Spleen (tissue), 13 donors: ENCODE measurements at places on chromosomes 1 and 21.

- no peak for DNase-seq
Measured at GRCh38 chr1:93804412-93804811, 74.6 kb downstream of the DNTTIP2 start.

DNA sequence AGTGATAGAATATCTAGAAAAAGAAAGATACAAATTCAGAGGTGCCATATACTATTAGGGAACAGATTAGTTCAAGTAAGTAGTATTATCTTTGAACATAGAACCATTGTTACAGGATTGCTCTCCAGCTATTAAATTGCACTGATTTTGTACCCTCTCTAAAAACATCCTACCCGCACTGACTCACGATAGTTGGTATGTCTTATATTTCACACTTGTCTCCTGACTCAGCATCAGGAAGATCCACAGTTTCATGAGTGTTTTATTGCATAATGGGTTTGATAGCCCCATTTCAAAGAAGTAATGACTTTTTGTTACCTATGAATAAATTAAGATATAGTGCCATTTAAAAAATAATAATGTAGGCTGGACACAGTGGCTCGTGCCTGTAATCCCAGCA lies 6.0 kb downstream of the TATDN3 start:
- DNase-seq: no peak

GRCh38 chr1:62318320-62318755 lies 896 bp downstream of the KANK4 start:
- no peak for DNase-seq

DNA sequence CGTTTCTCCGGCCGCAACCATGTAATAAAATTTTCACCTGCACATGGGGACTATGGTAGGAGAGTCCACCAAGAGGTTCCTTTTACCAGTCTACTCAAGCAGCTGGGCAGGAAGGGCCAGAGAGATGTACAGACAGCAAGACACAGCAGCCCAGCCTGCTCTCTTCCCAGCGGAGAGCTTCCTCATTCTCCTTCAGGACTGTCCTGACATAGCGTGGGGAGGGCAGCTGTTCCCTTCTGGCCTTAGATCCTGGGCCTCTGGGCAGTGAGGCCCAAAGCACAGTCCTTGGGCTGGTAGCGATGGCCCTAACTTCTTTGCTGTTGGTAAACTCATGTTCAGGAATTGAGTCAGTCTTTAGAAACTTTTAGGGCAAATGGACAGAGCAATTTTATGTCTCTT lies 89.1 kb downstream of the BCAR3 start:
- DNase-seq: peak; percentile 48

GRCh38 chr21:37552496-37553029 lies 186.0 kb downstream of the DYRK1A start:
- no peak for DNase-seq

DNA sequence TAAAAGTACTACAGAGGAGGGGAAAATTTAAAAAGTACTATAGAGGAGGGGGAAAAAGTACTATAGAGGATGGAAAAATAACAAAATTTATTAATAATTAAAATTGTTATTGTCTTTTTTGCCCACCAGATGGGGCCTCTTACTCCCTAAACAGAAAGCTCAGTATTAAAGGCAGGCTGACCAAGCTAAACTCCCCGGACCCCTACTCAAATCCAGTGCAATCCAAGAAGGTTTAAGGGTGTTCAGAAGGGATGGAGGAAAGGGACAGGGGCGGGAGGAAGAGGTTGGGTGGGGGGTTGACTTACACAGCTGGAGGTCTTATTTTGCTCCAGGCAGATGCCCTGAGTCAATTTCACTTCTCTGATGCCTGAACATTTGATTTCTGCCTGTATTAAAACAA lies 13.7 kb downstream of the CD34 start:
- no peak for DNase-seq

DNA sequence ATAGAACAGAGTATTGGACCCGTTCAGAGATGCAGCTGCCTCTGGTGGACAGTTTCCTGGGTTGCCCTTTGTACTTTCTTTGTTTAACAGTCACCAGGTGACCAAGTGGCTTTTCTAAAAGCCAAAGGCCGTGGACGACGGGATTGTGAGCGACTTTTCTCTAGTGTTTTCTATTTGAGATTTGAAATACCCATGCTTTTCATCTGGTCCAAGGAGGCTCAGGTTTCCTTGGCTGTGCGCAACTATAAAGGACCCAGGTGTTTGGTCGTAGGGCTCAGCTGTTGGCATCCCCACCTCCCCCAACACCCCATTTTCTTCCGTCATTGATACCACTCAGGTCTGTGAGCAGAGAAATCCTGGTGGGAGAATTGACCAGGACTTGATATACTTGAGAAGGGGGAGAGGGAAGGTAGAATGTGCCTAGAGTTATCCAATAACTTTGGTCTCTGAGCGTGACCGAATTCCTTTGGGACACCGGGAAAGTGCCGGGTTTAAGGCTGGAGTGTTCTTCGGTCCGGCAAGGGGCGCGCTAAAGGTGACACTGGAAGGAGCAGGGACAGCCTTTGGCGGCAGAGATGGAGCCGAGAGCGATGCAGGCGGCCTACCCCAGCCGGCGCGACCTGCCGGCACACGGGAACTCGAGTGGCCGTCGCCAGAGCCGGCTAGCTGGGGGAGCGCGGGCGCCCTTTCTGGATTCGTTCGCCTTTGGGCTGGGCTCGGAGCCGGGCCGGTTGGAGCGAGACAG lies 83.4 kb upstream of the BMP8A start:
- DNase-seq: no peak

DNA sequence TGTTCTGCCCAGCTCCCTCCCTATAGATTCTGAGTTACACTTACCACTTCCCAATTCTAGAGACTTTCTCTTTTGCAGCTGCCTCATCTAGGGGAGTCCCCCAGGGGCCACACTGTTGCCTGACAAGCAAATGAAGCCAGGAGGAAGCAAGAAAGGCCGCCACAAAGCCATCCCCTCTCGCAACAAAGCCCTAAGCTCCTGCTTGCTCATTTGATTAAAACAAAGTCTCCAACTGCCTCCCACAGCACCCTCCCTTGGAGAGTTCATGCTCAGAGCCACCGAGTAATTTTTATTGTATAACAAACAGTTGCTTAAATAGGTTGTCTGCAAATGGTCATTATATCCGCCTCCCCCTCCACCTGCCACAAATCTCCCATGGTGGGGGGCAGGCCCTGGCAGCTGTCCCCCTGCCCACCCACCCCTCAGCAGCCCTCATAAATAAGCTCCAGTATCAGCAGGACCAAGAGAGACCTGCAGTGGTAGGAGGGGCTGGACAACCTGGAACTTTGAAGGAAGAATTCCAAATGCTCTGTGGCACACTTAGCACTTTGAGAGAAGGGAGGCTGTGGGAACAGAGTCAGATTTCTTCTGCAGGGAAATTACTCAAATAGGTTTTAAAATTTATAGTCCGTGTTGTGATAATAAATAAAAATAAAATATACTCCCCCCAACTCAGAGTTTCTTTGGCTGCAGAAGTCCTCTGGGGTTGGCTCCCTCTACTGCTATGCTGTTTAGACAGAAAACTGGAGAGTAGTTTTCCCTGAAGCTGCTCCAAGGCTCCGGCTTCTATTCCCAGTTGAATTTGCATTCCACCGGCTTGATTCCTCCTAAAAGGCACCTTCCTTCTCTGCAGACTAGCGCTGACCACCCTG lies 237.5 kb downstream of the TTLL7 start:
- peak; percentile 84 for DNase-seq

GRCh38 chr1:56074007-56074651 lies 505.2 kb downstream of the PLPP3 start:
- no peak for DNase-seq

DNA sequence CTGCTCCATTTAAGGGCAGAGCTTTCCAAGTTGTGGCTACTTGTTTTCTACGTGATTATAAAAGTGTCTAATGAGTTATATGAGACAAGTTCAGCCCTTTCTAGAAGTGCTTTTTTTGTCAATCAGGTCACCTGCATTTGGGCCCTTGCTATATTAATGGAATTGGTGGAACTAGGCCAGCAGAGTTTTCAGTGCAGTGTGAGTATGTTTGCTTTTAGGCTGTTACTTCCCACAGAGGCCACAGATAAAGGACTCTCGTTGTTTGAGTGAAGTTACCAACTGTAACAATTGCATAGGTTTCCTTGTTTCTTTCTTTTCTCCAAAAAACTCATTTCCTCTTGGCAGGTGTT lies 10.9 kb downstream of the SMAP2 start:
- DNase-seq: no peak

GRCh38 chr1:6645018-6645417 lies 20.4 kb downstream of the THAP3 start:
- no peak for DNase-seq

DNA sequence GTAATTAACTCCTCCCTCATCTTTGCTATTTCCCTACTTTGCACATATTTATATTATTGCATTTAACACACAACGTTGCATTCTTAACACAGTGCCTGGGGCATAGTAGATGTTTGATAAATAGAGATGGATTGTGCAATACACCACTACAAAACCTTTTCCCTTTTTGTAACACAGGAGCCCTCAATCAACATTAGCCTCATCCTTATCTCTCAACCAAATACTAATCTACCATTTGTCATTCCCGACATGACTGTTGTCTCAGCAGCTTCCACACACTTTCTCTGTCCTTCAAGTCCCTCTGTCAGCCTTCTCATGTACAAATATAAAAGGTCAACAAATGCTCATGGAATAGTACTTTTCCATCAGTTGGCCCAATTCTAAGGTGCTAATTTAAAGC lies 78.9 kb upstream of the KCNK2 start:
- DNase-seq: no peak

GRCh38 chr1:40313958-40314720 lies 2.9 kb downstream of the COL9A2 start:
- DNase-seq: no peak

DNA sequence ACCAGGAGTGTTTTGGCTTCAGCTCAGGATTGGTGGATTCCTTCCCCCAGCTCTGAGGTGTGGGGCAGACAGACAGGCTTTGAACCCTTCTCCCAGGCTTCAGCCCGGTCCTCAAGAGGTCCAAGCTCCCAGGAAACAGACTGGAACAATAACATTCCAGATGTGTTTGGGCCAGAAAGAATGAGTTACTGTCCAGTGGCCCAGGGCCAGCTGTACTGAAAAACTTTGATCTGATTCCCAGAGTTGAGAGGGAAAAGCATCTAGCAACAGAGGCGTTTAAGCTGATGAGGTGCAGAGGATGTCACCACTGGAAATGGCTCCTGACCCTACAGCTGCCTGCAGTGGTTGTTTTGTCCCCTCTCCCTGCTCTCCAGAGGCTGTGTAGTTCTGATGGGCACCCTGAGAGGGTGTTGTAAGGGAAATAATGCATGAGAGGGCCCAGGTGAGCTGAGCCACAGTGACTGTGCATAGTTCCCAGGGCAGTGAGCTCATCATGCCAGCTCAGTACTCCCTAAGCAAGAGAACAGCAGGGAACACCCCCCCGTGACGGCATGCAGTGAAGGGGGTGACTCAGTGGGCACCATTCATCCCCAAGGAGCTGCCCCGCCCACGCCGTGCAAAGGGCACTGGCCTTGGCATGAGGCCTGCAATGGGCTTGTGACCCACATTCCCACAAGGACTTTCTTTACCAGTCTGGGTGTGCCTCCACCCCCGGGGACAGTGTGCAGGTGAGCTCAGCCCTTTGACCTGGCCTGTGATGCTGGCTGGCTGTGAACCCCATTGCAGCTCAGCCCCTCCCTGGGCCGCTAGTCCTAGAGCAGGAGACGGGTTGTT lies 13.8 kb upstream of the SFN start:
- DNase-seq: no peak

DNA sequence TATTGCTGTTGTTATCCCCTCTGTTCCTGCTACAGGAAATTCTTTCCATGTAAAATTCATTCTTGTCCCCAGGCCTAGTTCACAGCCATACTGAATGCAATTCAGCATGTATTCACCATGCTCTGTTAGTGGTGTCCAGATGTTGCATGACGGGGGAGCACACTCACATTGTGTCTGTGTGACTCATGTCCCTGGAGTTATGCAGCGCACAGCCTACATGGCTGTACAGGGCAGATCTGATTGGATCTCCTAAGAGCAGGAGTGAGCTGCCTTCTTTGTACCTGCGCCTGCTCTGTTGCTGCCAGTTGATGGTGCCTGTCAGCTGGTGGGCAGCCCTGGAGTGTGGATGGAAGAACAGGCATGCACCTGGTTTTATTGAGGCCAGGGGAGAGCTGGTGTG lies 17.6 kb downstream of the HTR6 start:
- no peak for DNase-seq

DNA sequence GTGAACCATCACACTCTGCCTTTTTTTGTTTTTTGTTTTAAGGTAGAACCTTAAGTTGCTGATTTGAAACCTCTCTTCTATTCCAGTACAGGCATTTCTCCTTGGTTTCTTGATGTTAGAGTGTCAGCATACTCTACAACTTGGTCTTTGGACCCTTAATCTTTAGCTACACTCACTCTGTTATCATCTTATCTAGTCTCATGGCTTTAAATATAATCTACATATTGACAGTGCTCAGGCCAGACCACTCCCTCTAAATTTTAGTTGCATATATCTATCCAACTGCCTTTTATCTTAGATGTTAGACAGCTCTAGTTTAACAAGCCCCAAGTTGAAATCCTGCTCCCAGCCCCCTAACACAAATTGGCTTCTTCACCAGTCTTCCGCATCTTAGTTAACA lies 22.1 kb downstream of the NME7 start:
- DNase-seq: no peak

GRCh38 chr21:45819478-45820170 lies 161.9 kb upstream of the COL6A1 start:
- DNase-seq: peak; percentile 63

GRCh38 chr1:117142200-117142599 lies 20.7 kb upstream of the TRIM45 start:
- no peak for DNase-seq

DNA sequence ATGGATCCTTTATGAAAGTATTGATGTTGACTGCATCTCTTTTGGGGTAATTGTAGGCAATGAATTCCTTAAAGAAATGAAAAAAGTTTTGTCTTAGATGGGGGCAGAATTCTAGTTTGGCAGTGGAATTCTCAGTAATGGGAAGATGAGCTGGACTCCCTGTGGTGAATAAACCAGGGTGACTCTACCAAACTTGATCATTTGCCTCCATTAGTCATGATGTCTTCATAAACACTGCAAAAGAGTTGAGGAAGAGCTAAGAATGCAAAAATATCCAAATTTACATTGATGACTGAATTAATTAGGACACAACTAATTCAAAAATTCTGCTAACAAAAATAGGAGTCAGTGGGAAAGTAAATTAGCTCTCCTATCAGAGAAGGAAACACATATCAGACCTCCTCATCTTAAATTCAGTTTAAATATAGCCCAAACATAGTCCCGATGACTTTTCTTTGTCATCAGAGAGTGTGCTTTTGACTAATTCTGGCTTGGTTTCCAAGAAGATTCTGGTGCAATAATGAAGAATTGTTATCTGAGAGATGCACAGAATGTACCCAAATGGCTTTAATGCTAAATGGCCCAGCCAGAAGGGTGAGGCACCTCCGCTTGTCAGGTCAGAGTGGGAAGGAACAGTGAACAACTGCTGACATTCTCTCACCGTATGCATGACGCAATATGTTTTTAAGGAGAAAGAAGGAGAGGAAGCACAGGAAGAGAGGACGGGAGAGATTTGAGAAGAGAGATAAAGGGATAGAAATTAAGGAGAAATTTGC lies 525.1 kb downstream of the LMO4 start:
- DNase-seq: no peak

GRCh38 chr1:180969434-180969833 lies 53.2 kb downstream of the STX6 start:
- DNase-seq: no peak
